ENCODE measurements at places on chromosomes 1 and 21.

GRCh38 chr1:222712253-222713090 lies at the start of the genes AIDA and BROX:
Gene AIDA, minus strand, starts transcription at chr1:222712491. Its CDS starts 174 bp downstream, at chr1:222712317.
Gene BROX, plus strand, starts transcription at chr1:222712564. Its CDS starts 3,136 bp downstream, at chr1:222715700.
- peak; percentile 94 for DNase-seq

- DNase-seq, result no peak
These were observed 34.7 kb upstream of the USP24 start for GRCh38 chr1:55249646-55250398.

DNA sequence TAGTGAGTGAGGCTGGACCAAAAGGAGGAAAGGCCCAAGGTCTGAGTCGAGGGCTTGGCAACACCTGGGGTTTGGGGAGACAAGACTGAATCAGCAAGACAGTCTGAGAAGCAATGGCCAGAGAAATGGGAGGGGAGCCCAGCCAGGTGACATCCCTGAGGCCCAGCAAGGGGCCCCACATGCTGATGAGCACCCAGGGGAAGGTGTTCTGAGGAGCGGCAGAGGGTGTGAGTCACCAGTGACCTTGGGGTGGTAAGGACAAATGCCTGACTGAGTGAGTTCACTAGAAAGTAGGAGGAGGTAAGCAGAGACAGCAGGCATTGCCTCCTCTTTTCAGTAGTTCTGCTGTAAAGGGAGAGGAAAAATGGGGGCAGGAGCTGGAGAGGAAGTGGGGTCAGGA lies 192.4 kb upstream of the GALNT2 start:
- DNase-seq, result no peak

DNA sequence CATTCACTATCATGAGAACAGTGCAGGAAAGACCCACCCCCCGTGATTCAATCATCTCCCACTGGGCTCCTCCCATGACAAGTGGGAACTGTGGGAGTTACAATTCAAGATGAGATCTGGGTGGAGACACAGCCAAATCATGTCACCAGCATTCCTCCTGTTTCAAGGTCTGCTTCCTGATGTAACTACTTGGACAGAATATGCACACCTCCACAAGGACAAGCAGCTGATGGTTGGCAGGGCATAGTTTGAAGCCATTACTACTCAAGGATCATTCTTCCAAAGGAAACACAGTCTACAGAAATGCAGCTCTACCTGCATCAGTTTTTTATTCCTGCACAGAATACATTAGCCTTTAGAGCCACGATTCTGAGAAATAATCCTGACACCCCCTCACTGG lies 28.5 kb upstream of the RNF2 start:
- no peak for DNase-seq

DNA sequence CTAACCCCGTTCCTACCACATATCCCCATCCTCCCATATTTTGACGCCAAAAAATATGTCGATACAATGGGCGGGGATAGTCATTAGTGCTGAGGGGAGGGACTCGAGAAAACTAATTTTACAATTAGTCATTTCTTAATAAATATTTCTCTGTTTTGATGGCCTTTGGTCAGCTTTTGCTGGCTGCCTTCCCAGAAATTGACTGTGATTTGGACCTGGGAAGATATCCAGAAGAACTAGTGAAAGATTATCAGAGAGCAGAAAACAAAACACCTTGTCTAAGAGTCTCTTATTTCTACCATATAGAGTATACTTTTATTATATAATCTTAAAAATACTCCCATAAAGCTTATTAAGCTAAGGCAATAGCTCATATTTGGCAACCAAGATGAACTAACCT lies 247.6 kb downstream of the MRPL39 start:
- DNase-seq, result no peak

- no peak for DNase-seq
These were observed 363.4 kb downstream of the PDE4B start for GRCh38 chr1:66156144-66156543.

DNA sequence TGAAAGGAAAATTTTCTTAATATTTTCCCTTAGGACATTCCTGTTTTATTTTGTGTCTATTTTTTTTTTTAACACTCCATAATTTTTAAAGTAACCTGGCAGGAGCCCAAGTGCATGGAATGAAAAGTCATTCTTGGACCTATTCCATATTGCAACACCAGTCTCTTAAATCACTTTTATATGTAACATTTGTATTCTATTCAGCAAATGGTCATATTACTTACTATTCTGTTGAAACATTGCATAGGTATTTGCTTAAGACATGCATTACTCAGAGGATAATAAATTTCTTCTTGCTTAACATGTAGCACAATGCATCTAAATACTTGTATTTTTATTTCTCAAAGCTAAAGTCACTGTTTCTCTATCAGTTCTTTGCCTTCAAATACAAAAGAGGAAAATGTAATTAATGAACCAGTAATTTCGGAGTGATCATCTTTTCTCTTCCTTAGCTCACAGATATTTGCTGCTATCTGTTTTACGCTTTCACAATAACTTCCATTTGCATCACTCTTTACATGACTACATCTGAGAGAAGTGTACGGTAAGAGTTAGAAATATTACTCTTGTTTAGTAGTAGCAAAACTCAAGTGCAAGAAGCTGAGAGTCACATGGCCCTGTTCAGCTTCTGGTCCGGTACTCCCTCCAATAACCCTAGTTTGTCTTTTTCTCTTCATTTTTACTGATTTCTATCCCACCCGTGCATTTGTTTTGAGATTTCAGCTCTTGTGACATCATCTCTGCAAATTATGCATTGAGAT lies 394.8 kb downstream of the USP25 start:
- no peak for DNase-seq

- DNase-seq, result no peak
These were observed 13.2 kb upstream of the HHAT start for GRCh38 chr1:210315529-210315928.

- DNase-seq, result no peak
These were observed 292.8 kb upstream of the B3GALT2 start for GRCh38 chr1:193479187-193479586.

DNA sequence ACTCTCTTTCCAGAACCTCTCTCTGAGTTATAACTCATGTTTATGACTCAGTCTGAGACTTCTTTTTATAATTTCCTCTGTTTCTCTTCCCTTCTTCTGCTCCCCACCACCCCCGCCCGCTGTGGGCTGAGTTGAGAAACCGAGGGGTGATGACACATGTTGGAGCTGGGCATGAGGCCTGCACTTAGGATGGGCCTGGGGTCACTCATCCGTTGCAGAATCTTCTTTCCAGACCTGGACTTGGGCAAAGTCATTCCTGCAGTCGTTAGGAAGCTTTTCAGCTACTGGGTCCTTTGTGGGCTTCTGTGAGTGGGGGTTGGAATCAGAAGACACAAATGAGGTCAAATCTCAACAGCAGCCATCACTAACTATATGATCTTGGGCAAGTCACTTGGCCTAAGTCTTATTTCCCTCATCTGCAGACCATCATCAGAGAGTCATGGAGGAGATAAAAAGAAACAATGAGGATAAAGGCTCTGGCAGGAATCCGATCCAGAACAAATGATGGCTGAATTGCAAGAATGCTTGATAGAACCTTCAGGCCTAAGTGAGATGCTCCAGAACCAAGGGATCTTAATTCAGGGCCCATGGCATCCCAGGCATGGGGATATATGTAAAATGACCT lies 53.4 kb downstream of the RPS6KA1 start:
- no peak for DNase-seq

GRCh38 chr21:25487046-25487594 lies 120.2 kb downstream of the MRPL39 start:
- no peak for DNase-seq

- no peak for DNase-seq
These were observed 72.2 kb downstream of the NME7 start for GRCh38 chr1:169295425-169295824.

DNA sequence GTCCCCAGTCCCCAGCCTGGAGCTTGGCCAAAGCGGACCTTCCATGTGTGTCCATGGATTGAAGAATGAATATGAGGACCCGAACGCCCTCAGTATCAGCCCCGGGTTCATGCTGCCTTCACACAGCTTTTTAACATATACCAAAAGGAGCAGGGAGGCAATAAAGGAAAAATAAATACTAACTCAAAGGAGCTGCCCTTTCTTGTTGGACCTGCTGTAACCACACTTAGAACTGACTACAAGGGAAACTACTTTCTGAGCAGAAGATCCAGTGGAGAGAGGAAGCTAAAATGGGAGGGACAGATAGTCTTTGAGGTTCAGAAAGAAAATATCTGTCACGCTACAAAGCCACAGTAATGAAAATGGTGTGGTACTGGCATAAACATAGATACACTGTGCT lies 48.6 kb downstream of the CNN3 start:
- no peak for DNase-seq

GRCh38 chr1:42910985-42911384 lies 47.7 kb downstream of the SLC2A1 start:
- no peak for DNase-seq

DNA sequence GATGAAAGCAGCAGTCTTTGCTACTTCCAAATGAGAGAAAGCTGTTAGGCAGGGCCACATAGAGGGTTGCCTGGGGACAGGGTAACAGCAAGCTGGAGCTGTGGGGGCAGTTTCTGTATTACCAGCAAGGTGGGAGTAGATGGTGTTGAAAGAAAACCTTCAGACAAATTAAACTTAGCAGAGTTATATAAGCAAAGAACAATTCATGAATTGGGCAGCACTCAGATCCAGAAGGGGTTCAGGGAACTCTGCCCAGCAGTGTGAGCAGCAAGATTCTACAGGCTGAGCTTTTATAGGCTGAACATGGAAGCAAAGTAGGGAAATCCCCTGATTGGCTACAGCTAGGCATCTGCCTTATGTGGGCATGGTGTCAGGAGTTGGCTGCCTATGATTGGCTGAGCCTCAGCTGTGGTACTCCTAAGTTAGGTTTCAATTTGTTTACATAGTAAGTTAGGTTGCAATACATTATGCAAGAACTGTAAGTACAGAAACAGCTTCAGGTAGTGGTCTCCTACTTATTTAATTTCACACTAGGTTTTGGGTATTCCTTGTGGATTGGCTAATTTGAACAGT lies 64.1 kb upstream of the TMPRSS2 start:
- DNase-seq, result no peak

- DNase-seq, result no peak
These were observed 61.8 kb upstream of the NBL1 start for GRCh38 chr1:19582318-19582717.

GRCh38 chr21:37855271-37855646 lies 61.0 kb downstream of the KCNJ6 start:
- no peak for DNase-seq

Data from muscle of arm (tissue), 14 donors.